Liver (tissue), 10 donors: ENCODE measurements at places on chromosomes 12 and 14. TPM values are rescaled to one million over a fixed set of nuclear protein-coding genes. Genes with fewer than 3 reads are reported as not detected.

The A2M gene
- total RNA-seq: 2,199 TPM

GRCh38 chr14:62854951-62855350 lies 190.3 kb downstream of the KCNH5 start:
- DNase-seq: no peak

The SUDS3 gene
- total RNA-seq: 17.4 TPM

DNA sequence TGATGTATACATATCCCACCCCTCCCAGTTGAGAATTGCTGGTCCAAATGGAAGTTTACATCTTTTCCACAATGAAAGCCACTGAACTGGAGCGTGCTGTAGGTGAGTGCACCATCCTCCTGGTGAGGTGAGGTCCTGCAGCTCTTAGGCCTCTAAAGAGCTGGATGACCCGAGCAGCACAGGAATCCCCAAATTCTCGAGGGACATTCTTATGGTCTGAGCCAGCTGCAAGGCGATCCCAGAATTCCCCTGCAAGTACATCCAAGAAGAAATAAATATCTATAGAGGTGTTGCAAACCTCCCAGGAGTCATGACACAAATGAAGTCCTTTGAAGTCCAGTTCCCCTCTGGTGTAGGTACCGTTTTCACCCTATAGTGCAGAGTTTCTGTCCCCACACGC lies 24.0 kb downstream of the TMEM132C start:
- DNase-seq: no peak
